RWPE2 (cell line): ENCODE measurements at places on chromosomes 7 and 10.

DNA sequence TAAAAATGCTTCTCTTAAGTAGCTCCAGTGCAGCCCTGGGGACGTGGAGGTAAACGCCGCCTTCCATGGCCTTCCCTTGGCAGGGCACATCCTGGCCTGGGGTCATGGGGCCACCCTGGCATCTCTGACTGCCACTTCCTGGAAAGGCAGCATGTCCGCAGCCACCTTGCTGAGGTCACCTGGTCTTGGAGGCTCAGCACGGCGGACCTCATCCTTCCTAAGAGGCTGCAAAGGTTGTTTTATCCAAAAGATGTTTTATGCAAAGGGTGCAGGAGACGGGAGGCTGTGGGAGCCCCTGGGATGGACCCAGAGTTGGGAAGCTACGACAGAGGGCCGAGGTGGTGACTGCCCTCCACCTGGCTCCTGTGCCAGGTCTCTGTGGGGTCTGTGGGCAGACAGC, 106.0 kb downstream of the TCERG1L start:
- H3K4me3 ChIP-seq, result no peak overlapping the region
- no peaks in the 10 kb centered on the region for H3K27me3 ChIP-seq
- DNase-seq, result peak; percentile 41
- H3K27ac ChIP-seq, result no peak overlapping the region
- H3K4me1 ChIP-seq, result no peaks in the 10 kb centered on the region

- H3K27me3 ChIP-seq, result no peaks in the 10 kb centered on the region
- peak overlapping the region; percentile 33 for H3K27ac ChIP-seq
- H3K36me3 ChIP-seq, result no peaks in the 10 kb centered on the region
- peaks cover 17% of the 10 kb centered on the region for H3K4me1 ChIP-seq
- DNase-seq, result no peak
- H3K4me3 ChIP-seq, result no peak overlapping the region
These were observed 15.9 kb upstream of the AKR1B1 start for GRCh38 chr7:134474828-134475227.

GRCh38 chr10:124733571-124734245, 10.5 kb downstream of the FAM53B start:
- DNase-seq, result no peak
- no peak overlapping the region for H3K4me3 ChIP-seq
- no peaks in the 10 kb centered on the region for H3K36me3 ChIP-seq
- peaks cover 11% of the 10 kb centered on the region for H3K4me1 ChIP-seq
- H3K27me3 ChIP-seq, result no peaks in the 10 kb centered on the region

- H3K27ac ChIP-seq, result no peak overlapping the region
- H3K27me3 ChIP-seq, result no peaks in the 10 kb centered on the region
- peaks cover 12% of the 10 kb centered on the region for H3K4me1 ChIP-seq
These were observed 40.1 kb downstream of the NHLRC2 start for GRCh38 chr10:113894581-113894980.

GRCh38 chr10:100810091-100810834, 64.9 kb downstream of the PAX2 start:
- H3K36me3 ChIP-seq, result no peaks in the 10 kb centered on the region
- H3K27ac ChIP-seq, result no peak overlapping the region
- no peaks in the 10 kb centered on the region for H3K4me1 ChIP-seq
- H3K27me3 ChIP-seq, result peaks cover 89% of the 10 kb centered on the region
- DNase-seq, result no peak

- no peak for DNase-seq
- no peaks in the 10 kb centered on the region for H3K27me3 ChIP-seq
- H3K36me3 ChIP-seq, result no peaks in the 10 kb centered on the region
- H3K4me3 ChIP-seq, result no peak overlapping the region
- H3K27ac ChIP-seq, result no peak overlapping the region
These were observed 21.1 kb upstream of the FOXI2 start for GRCh38 chr10:127715782-127716378.
